ENCODE measurements at places on chromosomes 2 and 18.

DNA sequence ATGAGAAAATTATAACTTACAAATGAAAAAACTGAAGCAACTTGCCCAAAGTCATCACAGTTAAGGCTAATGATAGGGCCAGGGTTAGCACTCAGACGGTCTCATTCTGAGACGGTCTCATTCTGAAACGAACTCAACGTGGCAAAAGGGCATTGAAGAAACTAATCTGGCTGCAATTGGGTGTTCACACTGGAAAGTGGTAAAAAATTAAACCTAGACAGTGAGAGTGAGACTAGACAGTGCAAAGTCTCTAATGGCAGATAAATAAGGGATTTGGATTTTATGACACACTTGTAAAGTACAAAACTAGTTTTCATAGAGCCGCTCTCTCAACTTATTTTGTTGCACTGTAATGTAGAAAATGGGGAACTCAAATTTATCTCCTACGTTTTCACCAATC lies 9.2 kb downstream of the LRPPRC start:
- no peak for DNase-seq

GRCh38 chr18:6161549-6161948 lies 253.2 kb downstream of the L3MBTL4 start:
- DNase-seq = no peak

GRCh38 chr18:23388357-23388756 lies 64.7 kb upstream of the RIOK3 start:
- no peak for DNase-seq

GRCh38 chr18:45122506-45122905 lies 441.8 kb downstream of the SETBP1 start:
- no peak for DNase-seq

DNA sequence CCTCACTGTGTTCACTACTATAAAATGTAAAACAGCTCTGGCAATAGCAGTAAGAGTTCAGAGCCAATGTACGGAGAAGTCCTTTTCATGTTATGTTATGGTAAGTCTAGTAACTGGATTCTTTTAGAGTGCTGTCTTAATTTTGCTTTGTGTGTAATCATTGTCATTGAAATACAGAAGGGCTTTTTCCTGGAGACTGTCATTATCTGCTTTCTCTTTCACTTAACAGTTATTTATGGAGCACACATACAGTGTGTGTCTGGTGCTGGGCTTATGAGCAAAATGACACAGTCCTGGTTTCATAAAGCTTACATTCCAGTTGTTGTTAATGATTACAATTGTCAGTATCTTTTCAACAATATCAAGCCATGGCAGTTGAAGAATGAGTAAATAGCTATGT lies 95.5 kb downstream of the CCDC102B start:
- DNase-seq = no peak

DNA sequence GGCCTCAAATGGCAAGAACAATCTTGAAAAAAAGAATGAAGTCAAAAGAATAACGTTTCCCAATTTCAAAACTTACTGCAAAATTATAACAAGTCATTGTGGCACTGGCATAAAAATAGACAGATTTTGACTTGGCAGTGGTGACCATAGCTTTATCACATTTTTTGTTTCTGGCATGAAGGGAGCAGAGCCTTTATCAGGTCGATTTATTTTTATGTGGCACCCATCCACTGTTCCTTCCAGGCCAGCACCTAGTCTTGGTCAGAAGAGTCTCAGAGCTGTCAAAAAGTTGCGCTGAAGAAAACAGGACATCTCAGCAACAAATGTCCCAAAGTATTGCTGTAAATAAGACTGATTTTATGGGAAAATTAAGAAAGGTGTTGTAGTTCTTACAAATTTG lies 92.4 kb downstream of the TRABD2A start:
- no peak for DNase-seq

DNA sequence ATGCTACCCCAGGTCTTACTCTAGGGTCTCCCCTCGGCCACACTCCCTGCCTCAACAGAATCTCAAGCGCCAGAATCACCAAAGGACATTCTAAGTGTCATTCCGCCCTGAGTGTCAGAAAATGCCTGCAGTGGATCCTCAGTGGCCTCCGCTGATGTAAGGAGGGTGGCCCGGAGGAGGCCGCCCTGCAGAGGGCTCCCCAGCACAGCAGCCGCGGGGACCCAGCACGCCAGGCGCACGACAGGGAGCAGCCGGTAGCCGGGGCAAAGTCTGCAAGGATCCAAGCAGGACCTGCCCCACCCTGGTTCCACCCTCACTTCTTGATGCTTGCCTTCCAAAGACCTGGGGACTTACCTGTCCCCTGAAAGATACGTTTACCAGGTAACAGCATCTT lies 54.2 kb upstream of the ID2 start:
- no peak for DNase-seq

DNA sequence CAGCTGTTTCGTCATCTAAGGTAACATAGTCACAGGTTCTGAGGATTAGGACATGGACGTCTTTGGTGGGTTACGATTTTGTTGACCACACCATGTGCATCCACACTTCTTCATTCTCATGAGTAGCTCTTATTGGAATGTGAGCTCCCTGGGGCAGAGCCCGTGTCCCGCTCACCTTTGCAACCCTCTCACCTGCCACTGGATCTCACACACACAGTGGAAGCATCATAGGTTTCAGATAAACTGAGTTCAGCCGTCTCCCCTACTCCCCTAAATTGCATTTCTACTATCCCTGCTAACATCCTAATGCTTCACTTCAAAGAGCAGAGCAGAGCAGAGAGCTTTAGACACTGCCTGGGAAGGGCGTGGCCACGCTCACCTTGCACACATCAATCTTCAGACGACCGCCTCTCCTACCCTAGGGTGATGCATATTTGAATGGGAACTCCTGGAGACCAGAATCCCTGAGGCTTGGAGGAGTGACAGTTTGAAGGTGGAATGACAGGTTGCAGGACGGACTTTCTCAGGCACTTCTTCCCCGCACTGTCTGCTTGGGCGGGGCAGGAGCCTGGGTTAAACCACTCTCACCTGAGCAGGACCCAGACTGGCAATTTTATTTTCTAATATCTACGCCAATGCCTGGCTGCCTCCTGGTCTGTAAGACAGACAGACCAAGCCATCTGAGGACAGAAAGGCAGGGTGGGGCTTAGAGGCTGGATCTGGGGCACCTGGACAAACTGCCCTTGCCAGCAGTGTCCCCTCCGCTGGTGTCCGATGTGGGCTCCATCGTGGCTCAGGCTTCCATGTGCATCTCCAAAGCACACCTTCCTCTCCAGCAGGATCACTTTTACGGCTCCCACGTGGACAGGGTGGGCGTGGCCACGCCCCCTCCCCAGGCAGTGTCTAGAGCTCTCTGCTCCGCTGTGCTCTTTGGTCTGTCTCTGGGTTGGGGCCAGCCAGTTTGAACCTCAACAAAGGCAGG lies 229.5 kb upstream of the COPS8 start:
- DNase-seq = no peak

DNA sequence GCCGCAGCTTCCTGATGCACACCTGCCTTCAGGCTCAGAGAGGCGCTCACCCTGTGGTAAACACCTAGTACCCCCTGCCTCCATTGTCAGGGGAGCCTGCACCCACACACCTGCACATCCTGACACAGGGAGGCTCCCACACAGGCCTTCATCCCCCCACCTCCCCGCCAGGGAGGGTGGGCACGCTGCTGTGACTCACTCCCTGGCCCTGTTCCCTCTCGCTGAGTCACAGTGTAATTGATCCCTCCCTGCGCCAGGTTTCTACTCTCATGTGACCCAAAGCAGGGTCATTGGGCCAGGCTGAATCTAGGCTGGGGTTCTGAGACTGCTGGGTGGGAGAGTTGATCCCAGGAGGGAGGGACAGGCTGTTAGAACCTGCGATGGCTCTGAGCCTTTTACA lies 8.5 kb upstream of the CELF4 start:
- DNase-seq = peak; percentile 11

DNA sequence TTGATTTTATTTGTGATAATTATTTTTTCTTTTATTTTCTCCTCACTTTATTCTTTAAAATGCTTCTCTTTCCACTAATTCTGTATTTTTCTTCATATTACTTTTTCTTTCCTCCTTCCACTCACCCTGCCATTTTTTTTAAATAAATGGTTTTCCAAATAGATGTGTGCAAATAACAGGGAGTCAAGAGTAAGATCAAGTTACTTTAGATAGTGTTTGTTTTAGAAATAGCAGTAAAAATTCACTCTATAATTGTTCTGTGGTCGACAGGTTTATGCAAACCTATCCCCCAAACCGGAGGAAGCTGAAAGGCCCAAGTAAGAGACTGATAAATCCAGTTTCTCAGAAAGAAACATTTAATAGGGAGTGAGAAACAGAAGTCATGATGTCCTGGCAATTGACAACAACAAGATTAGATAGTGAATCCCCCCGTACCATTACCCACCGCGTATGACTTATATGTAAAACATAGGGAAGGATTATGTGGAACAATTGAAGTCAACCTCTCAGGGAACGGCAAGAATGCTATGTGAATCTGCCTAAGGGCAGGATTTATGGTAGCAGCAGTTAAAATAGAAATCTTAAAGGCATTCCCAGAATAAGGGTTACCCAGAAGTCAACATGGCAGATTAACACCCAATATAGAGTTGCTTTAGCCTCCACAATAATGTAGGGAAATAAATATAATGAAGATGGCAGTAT lies 75.5 kb downstream of the KYNU start:
- DNase-seq = no peak

- no peak for DNase-seq
Observed at GRCh38 chr2:170076189-170076588, 101.8 kb upstream of the MYO3B start.

- no peak for DNase-seq
Observed at GRCh38 chr18:57404345-57404744, 30.8 kb upstream of the ONECUT2 start.

- DNase-seq = no peak
Observed at GRCh38 chr2:113282747-113283533, 4.2 kb upstream of the PAX8 start.

DNA sequence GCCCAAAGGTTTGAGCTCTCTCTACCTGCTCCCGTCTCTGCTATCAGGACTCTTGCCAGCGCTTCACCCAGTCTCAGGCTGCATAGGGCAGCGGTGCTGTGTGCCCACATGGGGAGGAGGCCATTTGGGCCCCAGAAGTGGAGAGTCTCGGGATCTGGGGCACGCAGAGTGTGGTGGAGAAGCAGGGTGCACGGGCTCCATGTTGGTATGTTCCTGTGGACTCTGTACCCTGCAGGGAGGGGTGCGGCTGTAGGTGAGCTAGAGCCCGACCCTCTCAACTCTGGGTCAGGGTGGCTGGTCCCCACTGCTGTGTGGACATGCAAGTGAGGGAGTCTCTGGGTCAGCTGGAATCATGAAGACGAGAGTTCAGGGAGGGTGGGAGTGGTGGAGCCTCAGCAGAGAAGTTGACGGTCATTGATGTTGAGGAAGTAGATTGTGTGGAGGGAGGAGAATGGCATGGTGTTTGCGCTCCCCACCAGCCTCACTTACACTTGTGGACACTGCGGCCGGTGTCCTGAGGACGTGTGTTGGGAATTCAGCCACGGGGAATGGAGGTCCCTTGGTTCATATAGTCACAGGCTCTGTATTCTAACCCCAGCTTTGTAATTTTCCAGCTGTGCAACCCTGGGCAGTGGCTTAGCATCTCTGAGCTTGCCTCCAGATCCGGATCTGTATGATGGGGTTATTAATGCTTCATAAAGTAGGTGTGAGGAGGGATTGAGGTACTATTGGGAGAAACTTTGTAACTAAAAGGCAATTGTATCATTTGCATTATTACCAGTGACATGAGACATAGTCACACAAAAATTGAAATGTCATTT lies 840 bp upstream of the PSD4 start:
- DNase-seq = no peak

DNA sequence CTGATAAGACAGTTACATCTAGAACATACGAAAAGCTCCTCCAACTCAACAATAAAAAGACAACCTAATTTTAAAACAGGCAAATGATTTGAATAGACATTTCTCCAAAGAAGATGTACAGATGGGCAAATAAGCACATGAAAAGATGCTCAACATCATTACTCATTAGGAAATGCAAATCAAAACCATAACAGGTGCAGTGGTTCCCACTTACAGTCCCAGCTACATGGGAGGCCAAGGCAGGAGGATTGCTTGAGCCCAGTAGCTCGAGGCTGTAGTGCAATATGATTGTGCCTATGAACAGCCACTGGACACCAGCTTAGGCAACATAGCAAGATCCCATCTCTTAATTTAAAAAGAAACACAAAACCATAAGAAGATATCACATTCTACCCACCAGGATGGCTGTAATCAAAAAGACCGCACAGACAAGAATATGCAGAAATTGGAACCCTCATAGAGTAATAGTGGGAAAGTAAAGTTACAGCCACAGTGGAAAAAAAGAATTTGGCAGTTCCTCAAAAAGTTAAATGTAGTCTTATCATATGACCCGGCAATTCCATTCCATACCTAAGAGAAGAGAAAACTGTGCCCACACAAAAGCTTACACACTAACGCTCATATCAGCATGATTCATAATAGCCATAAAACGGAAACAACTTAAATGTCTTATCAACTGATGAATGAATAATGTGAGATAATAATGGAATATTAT lies 30.5 kb upstream of the ARMC9 start:
- peak; percentile 51 for DNase-seq

DNA sequence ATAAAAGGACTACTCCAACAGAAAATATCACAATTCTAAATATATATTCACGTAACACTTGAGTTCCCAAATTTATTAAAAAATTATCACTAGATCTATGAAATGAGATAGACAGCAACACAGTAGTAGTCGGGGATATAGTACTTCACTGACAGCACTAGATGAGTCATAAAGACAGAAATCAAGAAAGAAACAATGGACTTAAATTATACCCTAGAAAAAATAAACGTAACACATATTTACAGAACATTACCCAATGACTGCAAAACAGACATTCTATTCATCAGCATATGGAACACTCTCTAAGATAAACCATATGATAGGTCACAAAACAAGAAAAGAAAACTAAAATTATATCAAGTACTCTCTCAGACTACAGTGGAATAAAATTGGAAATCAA lies 429.4 kb downstream of the MBD2 start:
- DNase-seq = peak; percentile 16
